ENCODE measurements at places on chromosomes 13 and 19. TPM values are rescaled to one million over a fixed set of nuclear protein-coding genes. Genes with fewer than 3 reads are reported as not detected.

DNA sequence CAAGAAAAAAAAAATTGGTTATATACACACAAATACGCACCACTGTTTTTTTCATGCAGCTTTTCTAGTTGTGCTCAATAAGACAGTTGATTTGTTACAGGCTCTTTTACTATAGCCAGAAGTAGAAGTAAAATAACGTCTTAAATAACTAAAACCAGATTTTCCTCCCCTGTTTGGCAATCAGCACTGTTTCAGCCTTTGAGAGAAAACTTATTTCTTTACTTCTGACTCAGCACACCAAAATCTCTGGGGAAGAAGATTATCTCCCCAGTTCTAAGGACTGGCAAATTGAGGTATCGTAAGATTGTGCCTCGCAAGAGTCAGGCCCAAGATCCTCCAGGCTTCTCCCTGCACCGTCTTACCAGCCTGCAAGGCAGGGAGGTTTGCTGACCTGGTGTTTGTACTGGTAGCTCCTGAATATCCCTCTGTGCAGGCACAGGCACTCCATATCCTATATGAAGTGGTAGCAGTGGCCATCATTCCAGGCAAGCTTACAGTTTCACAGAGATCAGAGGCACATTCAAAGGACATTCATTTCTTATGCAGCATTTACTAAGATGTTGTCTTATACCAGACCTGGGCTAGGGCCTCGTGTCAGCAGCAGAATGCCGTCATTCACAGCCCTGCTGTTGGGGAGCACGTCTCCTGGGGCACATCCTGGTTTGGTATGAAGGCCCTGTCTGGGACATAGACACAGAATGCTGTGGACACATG is 268.2 kb downstream of the ZNF536 start:
- no peak overlapping the region for H3K4me3 ChIP-seq
- no peak for DNase-seq
- no peaks in the 10 kb centered on the region for H3K4me1 ChIP-seq

DNA sequence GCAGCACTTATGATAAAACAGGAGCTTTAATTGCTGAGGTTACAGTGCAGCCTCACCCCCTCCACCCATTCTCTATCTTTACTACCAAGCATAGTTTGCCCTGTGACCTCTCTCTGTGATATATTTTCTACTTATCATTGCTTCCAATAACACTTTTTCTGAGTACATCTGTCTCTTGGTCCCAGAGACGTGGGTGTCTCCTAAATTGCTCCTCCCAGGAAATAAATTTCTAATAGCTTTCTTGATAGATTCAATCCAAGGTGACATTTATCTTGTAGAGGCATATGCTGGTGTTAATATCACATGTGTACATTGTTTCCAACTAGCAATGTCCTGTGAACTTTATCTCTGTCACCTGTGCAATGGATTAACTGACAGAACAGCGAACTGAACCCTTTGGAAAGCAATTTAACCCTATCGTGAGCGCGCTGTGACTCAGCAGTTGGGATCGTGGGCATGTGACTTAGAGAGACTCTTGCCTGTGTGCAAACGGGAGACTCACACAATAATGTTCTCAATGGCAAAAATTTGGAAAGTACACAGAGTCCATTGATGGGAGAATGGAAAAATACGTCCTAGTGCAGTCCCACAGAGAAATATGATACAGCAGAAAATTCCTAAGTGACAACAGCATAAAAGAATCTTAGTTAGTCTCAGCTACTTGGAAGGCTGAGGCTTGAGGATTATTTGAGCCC is 7.0 kb upstream of the MAP2K2 start:
- no peaks in the 10 kb centered on the region for H3K4me1 ChIP-seq
- DNase-seq, result no peak
- no peaks in the 10 kb centered on the region for H3K36me3 ChIP-seq
- H3K4me3 ChIP-seq, result no peak overlapping the region
- H3K27ac ChIP-seq, result no peak overlapping the region
- H3K27me3 ChIP-seq, result no peaks in the 10 kb centered on the region

DNA sequence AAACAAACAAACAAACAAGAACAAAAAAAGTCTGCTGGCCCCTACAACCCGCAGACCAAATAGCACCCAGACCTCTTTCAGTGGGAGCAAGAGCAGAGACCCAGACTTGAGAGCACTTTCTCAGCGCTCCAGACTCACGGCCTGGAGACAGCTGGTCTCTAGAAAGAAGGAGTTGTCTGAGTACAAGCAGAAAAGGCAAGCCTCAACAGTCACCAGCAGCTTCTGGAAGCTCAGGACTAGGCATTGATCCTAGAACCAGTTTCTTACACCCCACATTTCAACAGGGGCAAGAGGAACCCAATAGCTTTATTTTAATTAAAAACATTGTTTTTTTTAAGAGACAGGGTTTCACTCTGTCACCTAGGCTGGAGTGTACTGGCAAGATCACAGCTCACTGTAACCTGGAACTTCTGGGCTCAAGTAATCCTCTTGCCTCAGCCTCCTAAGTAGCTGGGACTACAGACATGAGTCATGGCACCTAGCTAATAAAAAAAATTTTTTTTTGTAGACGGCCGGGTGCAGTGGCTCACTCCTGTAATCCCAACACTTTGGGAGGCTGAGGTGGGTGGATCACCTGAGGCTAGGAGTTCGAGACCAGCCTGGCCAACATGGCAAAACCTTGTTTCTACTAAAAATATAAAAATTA is 30.4 kb downstream of the RASL11A start:
- no peaks in the 10 kb centered on the region for H3K27me3 ChIP-seq
- no peak overlapping the region for H3K4me3 ChIP-seq
- H3K4me1 ChIP-seq, result no peaks in the 10 kb centered on the region
- DNase-seq, result no peak
- no peak overlapping the region for H3K27ac ChIP-seq

DNA sequence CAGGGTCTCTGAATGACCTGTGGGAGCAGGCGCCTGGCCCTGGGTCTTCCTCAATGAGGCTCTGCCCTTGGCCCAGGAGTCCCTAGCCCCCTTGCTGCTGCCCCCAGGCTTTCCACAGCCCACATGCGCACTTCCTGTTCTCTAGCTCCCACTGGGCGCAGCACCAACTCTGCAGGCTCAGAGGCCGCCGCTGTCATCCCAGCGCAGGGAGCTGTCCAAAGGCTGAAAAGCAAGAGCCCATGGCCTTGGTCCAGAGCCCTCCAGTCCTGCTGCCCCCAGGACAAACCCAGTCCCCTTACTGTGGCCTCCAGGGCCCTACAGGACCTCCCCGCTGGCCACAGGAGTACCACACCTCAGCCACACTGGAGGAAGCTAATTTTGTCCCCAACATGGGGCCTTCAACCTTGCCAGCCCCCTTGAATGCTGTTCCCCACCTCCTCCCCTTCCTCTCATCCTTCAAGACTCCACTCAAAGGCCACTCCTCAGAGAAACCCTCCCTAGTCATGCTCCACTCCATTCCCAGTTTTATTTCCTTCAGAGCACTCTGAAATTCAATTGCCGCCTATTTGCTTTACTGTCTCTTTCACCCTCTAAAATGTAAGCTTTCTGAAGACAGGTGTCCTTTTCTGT is 8.0 kb upstream of the POU2F2 start:
- peak; percentile 91 for DNase-seq
- H3K27ac ChIP-seq, result no peak overlapping the region
- H3K4me1 ChIP-seq, result no peaks in the 10 kb centered on the region
- H3K27me3 ChIP-seq, result no peaks in the 10 kb centered on the region
- H3K4me3 ChIP-seq, result no peak overlapping the region
- no peaks in the 10 kb centered on the region for H3K36me3 ChIP-seq

- no peak for DNase-seq
- no peaks in the 10 kb centered on the region for H3K27me3 ChIP-seq
- H3K36me3 ChIP-seq, result no peaks in the 10 kb centered on the region
- H3K4me3 ChIP-seq, result no peak overlapping the region
These were observed 30.6 kb upstream of the ISYNA1 start for GRCh38 chr19:18468517-18468916.

- no peak overlapping the region for H3K27ac ChIP-seq
- H3K4me1 ChIP-seq, result peaks cover 2% of the 10 kb centered on the region
- no peak overlapping the region for H3K4me3 ChIP-seq
These were observed 202.4 kb upstream of the EDNRB start for GRCh38 chr13:78121001-78121400.

PCDH9 gene
- total RNA-seq, result 0.77 TPM

DNA sequence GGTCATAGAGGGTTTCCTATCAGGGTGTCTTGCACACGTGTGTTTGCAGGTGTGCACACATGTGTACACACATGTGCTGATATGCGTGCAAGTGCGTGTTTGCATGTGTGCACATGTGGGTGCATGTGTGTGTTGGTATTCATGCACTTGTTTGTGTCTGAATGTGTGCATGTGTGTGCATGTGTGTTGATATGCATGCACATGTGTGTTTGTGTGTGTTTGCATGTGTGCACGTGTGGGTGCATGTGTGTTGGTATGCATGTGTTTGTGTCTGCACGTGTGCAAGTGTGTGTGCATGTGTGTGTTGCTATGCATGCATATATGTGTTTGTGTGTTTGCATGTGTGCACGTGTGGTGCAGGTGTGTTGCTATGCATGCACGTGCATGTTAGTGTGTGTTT is 150.5 kb downstream of the SOX1 start:
- H3K27me3 ChIP-seq, result no peaks in the 10 kb centered on the region
- no peak overlapping the region for H3K4me3 ChIP-seq
- H3K4me1 ChIP-seq, result no peaks in the 10 kb centered on the region
- H3K27ac ChIP-seq, result no peak overlapping the region
- no peak for DNase-seq

NUP62 gene
- 106 TPM for total RNA-seq

PLIN4 gene
- total RNA-seq, result 0.54 TPM

KANK3 gene
- 2.3 TPM for total RNA-seq

DNA sequence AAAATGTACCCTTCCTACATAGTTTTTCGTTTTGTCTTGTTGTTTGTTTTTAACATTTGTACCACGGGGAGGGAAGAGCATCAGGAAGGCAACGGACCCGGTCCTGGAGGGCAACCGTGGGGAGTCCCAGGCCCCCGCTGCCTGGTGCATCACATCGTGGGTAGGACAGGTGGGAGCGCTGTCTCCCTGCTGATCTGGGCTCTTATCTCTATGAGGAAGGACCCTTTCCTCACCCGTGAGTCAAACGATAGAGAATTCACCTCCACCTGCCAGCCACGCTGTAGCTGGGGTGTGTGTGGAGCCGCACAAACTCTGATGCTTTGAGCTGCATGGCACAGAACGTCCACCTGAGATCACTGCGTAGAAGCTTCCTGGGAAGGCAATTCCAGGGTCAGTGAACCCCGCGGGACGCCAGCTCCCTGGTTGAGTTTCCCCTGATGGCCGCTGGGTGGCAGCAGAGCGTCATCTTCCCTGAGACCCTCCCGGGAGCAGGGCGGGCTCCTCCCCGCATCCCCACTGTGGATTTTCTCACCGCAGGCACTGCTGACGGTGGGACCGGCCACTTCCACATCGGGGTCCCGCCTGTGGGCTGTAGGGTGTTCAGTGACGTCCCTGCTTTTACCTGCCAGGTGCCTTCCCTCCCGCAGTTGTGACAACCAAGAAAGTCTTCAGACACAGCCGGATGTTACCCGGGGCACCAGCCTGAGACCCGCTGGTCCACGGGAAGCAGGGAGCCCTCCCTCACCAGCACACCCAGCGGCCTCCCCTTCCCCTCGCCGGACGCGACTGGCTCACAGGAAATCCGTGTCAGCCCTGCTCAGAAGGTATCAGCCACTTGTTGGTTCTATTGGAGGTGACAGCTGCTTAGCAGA is 54.7 kb downstream of the ZNF787 start:
- no peaks in the 10 kb centered on the region for H3K27me3 ChIP-seq
- no peaks in the 10 kb centered on the region for H3K4me1 ChIP-seq
- no peak overlapping the region for H3K27ac ChIP-seq
- peak; percentile 94 for DNase-seq
- no peaks in the 10 kb centered on the region for H3K36me3 ChIP-seq

RXFP2 gene
- not detected for total RNA-seq

GRCh38 chr13:99982036-99982730 is 599 bp downstream of the ZIC2 start:
- peak overlapping the region; percentile 57 for H3K27ac ChIP-seq
- peaks cover 6% of the 10 kb centered on the region for H3K4me1 ChIP-seq
- H3K27me3 ChIP-seq, result no peaks in the 10 kb centered on the region
- no peak for DNase-seq
- peak overlapping the region; percentile 96 for H3K4me3 ChIP-seq

KLHL26 gene
- total RNA-seq, result 9.0 TPM

DNA sequence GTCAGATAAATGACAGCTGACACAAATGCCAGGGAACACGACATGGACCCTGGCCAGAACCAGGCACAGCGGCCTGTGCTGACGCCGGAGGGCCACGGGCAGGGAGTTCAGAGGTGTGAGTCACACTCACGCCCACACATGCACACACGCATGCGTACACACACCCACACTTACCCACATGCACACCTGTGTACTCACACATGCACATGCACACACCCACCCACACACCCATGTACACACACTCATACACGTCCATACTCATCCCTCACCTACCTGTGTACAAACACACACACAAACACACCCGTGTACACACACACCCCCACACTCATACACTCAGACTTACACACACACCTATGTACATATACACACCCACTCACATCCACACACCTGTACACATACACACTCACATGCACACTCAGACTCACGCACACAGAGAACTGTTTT is 40.4 kb downstream of the MLLT1 start:
- no peaks in the 10 kb centered on the region for H3K27me3 ChIP-seq
- H3K4me1 ChIP-seq, result no peaks in the 10 kb centered on the region
- no peak overlapping the region for H3K4me3 ChIP-seq

ARL11 gene
- total RNA-seq, result 0.40 TPM

ZNF491 gene
- 0.84 TPM for total RNA-seq

DNA sequence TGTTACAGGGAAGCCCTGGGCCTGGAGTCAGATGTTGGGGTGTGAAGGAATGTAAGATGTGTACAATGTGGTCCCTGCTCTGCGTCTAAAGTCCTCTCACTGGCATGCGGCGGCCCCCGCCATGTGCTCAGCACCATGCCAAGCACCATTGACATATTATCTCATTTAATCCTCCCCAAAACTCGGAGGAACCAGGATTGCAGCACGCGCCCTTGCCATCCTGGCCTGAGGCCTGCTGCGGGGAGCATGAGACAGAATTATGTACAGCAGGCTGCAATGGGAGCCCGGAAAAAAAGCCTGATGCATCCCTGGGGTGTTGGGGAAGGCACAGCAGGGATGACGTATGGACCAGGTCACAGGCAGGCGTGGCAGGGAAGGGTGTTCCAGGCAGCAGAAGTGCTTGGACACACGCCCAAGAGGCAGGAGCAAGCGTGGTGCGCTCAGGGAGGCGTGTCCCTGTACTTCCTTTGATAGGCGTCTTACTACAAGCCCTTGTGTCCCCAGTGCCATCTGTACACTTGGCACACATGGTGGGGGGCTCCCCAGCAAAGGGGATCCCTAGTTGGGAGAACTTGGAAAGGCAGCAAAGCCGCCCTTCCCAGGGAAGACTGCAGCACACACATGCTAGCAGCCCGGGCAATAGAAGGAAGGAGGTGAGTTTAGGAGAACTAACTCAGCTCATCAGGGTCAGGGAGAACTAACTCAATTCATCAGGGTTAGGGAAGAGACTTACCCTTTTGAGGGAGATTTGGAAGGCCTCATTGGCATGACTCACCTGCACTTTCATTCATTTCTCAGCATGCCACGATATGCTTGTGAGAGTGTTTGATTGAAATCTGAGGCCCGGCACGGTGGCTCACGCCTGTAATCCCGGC is 3.4 kb downstream of the EVI5L start:
- no peaks in the 10 kb centered on the region for H3K27me3 ChIP-seq
- no peak overlapping the region for H3K27ac ChIP-seq
- no peaks in the 10 kb centered on the region for H3K4me1 ChIP-seq
- H3K4me3 ChIP-seq, result no peak overlapping the region
- DNase-seq, result no peak

Data from H1 (cell line).